H9 (cell line): ENCODE measurements at places on chromosomes 7 and 10. TPM values are rescaled to one million over a fixed set of nuclear protein-coding genes. Genes with fewer than 3 reads are reported as not detected.
A peak's percentile ranks its signal among the peaks of the same experiment; 100 is the strongest.

- H3K4me3 ChIP-seq: no peak overlapping the region
- H3K36me3 ChIP-seq: peaks cover 16% of the 10 kb centered on the region
- H3K27ac ChIP-seq: no peak overlapping the region
- no peak for DNase-seq
- H3K27me3 ChIP-seq: no peaks in the 10 kb centered on the region
- no peaks in the 10 kb centered on the region for H3K4me1 ChIP-seq
Observed at GRCh38 chr7:66768865-66769832, 28.6 kb downstream of the RABGEF1 start.

DNA sequence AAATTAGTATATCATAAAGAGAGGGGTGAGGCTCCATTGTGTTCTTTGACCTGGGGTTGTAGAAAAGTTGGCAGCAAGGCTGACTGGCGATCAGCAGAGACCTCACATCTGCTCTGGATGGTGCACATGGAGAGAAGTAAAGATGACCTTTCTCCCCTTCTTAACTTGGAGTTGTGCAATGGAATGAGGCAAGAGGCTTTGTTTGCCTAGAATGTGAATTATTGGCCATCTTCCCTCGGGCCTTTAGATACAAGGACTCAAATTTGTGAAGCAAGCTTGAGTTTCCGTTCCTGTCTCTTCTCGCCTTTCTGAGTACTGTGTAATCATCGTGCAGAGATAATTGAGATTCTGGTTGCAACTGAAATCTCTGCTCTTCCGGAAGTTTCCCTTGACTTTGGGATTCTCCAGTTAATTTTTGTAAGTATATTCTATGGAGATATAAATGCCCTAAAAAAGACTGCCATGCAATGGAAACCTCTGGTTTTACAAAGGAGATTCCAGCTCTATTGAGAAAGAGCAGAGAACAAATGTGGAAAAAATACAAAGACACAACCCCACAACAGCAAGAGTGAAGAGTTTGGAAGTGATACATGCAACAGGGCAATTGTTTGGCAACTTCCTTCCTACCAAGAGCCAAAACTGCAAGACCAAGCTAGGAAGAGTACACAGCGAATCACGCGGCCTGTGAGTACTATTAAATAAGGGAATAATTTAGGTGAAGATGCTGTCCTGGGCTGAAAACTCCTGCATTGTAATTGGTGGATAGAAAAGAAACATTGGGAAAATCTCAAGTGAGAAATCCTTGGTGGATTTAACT is 542.3 kb upstream of the NRP1 start:
- H3K36me3 ChIP-seq: no peaks in the 10 kb centered on the region
- DNase-seq: no peak
- no peak overlapping the region for H3K4me3 ChIP-seq
- H3K27ac ChIP-seq: no peak overlapping the region

GRCh38 chr7:76380623-76380966 is 21.8 kb upstream of the YWHAG start:
- peak overlapping the region; percentile 72; the same call in 2 of the 3 replicates for H3K4me3 ChIP-seq
- no peak for DNase-seq
- H3K27ac ChIP-seq: no peak overlapping the region
- H3K36me3 ChIP-seq: no peaks in the 10 kb centered on the region
- H3K4me1 ChIP-seq: no peaks in the 10 kb centered on the region
- no peaks in the 10 kb centered on the region for H3K27me3 ChIP-seq

DNA sequence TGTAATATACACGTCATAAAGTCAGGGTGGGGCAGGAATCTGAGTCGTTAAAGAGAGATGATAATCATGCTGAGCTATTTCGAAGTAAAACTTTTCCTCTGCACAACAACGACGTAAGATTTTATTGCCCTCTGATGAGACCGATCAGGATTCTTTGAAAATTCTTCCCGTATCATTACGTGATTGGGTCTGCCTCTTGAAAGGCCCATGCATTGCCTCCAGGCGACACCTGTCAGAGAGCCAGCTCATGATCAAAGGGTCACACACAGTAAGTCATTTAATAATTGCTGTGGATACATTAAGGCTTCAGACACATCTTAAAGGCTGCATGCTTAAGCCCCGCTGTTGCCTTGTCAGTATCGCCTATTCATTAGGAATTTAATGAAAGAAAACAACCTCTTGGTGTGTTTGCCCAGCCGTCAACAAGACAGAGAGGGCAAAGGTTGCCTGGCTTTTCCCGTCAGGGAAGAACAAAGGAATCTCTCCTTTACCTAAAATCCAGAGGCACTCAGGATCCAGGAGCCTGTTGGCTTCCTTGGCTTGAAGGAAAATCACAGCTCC is 189.0 kb upstream of the SH2B2 start:
- no peak overlapping the region for H3K27ac ChIP-seq
- H3K4me1 ChIP-seq: no peaks in the 10 kb centered on the region
- peaks cover 7% of the 10 kb centered on the region; the same call in 2 of the 3 replicates for H3K36me3 ChIP-seq
- DNase-seq: no peak
- no peak overlapping the region for H3K4me3 ChIP-seq

SAMD9 gene
- 0.07 TPM in 1 of 2 replicates, not detected in the other for total RNA-seq

DNA sequence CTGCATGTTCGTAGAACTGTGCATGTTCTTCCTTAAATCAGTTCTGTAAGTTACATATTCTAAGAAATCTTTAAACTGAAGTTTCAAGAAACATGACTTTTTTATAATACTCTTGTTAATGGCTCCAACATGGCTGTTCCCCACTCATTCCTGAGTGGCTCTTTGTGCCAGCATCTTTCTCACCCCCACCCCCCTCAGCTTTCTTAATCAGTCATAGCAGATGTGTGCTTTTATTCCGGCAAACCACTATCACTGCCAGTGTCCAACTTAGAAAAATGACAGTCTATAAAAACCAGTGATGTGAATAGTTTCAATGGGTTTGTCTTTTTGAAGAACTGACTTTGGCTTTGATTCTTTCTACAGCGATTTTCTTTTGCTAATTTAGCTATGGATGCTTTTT is 37.6 kb downstream of the PITRM1 start:
- peaks cover 97% of the 10 kb centered on the region for H3K36me3 ChIP-seq
- H3K4me1 ChIP-seq: no peaks in the 10 kb centered on the region
- no peak for DNase-seq
- no peaks in the 10 kb centered on the region for H3K27me3 ChIP-seq

ZPBP gene
- total RNA-seq: not detected in 2 replicates

POR gene
- total RNA-seq: 125 and 128 TPM in 2 replicates
